Effector memory CD8-positive, alpha-beta T cell (primary cell): ENCODE measurements at places on chromosomes 2 and 18.

- H3K27ac ChIP-seq, result no peak overlapping the region
- DNase-seq, result no peak
- H3K4me1 ChIP-seq, result no peaks in the 10 kb centered on the region
- H3K36me3 ChIP-seq, result peaks cover 3% of the 10 kb centered on the region
- H3K4me3 ChIP-seq, result no peak overlapping the region
Observed at GRCh38 chr2:168611896-168612650, 156.0 kb downstream of the CERS6 start.

DNA sequence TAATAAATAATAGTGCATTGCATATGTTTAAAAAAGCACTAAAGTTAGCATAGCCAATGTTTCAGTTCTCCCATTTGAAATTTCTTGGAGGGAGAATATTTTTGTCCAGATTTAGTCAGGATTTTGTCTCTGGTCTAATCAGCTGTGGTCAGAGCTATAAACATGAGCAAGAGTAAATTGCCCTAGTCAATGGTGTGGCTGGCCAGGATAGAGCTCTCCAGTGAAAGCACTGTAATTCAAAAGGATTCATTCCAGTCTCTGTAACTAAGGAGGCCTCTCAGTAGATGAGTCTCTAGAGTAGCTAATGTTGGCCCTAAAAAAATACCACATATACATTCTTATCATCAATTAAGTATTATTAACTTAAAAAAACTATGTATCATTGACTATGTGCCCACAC is 241.6 kb downstream of the CDCA7 start:
- H3K27ac ChIP-seq, result no peak overlapping the region
- peaks cover 16% of the 10 kb centered on the region for H3K27me3 ChIP-seq
- DNase-seq, result no peak
- no peaks in the 10 kb centered on the region for H3K36me3 ChIP-seq
- no peak overlapping the region for H3K4me3 ChIP-seq

DNA sequence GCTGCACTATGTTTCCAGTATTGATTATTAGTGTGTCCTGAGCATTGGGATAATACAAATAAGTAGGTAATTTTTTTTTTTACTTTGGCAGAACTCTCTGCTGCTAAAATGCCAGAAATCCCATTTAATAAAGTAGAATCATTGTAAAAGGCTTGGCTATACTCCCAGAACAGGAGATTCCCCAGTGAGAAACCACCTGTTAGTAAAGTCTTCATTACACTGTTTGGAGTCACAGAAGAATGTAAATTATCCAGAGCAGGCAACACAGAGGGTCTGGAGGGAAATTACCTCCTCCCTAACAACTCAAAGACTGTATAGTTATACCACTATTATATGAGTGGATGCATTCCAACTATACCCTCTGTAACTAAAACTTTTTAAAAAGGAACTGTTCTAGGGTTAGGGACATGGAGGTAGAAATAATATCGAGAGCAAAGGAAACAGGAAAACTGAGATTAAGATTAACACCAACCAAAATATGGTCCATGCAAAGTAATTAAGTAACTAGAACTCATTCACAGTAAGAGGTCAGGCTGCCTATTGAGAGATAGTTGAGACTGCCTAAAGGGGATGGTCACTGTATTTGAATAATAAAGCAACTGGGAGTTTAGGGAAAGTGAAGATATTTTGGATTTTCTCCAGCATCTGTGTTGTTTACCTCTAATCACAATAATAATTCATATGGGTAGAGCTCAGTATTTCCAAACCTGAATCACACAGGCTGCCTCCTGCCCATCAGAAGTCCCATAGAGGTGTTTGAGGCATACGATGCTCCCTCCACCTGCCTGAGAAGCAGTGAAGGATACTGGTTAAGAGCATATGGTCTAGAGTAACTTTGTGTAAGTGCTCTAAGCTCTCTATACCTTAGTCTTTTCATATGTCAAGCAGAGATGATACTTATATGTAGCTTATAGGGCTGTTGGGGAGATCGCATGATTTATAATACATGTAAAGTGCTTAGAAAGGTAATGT is 34.4 kb downstream of the MAP2 start:
- no peak for DNase-seq
- H3K27me3 ChIP-seq, result no peaks in the 10 kb centered on the region
- no peak overlapping the region for H3K4me3 ChIP-seq

- no peaks in the 10 kb centered on the region for H3K27me3 ChIP-seq
- peaks cover 4% of the 10 kb centered on the region for H3K4me1 ChIP-seq
- DNase-seq, result no peak
- H3K27ac ChIP-seq, result no peak overlapping the region
- no peak overlapping the region for H3K4me3 ChIP-seq
- H3K36me3 ChIP-seq, result peaks cover 13% of the 10 kb centered on the region
Observed at GRCh38 chr18:70151614-70152013, 53.9 kb downstream of the RTTN start.

- H3K4me1 ChIP-seq, result no peaks in the 10 kb centered on the region
- DNase-seq, result no peak
- H3K4me3 ChIP-seq, result no peak overlapping the region
Observed at GRCh38 chr2:108920-109809, 62.9 kb upstream of the FAM110C start.

DNA sequence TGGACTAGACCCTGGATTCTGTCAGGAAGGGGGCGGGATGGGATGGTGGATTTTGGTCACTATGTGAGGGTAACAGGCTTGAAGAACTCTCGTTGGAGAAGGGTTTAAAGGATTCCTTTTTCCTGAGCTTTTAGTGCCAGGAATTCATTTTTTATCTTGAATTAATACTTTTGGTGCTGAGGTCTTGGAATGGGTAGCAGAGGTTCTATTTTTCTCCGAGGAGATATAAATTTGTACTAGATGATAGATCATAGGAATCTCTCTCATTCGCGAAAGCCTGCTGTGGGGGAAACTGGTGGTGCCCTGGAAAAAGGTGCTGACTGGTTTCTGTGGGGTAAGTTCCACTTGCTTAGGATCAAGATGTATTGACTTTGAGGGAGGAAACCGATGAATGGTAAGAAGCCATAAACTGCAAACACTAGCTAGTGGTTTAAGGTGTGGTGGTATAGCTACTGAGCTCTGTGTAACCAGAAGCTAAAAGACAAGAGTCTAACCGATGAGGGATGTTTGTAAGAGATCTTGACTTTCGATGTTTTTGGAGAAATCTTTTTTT is 706 bp downstream of the AGPS start:
- peaks cover 5% of the 10 kb centered on the region for H3K36me3 ChIP-seq
- H3K27me3 ChIP-seq, result no peaks in the 10 kb centered on the region
- peak overlapping the region; percentile 89 for H3K27ac ChIP-seq
- H3K4me1 ChIP-seq, result peaks cover 61% of the 10 kb centered on the region
- peak; percentile 12 for DNase-seq
